Non-pigmented ciliary epithelial cell (primary cell): ENCODE measurements at places on chromosomes 6 and 20.
A peak's percentile ranks its signal among the peaks of the same experiment; 100 is the strongest.

DNA sequence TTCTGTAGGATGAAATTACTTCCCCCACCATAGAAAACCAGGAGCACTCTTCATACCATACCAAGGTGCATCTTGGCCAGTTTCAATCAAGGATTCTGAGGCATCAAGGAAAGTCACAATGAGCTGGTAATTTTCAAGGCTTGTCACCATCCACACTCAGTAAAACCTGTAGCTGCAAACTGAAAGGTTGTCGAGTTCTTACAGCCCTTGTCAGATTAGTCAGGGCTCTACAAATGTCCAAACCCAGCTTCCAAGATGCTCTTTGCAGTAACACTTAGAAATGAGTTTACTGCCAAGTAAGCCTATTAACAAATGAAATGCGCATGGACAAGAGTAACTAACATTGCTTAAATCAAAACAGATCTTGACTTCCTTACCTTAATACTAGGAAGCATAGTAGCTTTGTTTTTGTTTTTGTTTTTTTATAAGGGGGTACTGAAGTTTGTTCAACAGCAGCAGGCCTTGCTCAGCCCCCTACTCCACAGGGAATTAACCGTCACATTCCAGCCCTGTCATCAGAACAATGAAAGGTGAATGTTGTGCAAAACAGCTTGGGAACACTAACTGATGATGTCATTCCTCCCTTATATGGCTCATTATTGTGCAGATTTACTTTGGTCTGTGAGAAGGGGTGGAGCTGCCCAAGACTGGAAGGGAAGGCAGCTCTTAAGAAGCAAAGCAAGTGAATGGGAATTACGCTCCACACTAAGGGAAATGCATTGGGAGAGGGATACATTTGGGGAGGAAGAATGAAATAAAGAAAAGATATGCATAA lies 49.9 kb upstream of the TMEM30A start:
- no peak for DNase-seq

DNA sequence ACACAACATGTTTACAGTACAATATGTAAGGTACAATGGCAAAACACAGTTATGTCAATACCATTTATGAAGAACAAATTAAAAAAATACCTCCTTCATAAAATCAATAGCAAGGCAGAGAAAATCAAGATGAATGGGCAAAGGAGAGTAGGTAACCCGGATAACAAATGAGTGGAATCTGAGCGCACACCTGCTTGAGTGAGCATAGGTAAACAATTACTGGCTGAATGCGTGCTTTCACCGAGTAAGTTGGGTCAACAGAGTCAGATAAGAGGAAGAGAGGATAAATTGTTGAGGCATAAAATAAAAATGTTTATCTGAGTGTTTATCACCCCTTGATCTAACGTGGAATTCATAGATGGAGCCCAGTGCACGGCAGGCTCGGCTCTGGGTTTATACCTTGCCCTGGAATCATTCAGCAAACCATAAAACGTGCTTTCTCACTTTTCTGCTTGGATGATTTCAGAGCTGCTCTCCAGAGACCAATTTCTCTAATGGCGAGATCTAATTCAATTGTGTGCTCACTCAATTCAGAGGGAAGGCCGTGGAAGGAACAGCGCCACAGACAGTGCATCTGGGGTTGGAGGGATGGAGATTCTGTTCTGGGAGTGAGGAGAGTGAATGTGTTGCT lies 224.8 kb upstream of the MAP3K7 start:
- DNase-seq = no peak

DNA sequence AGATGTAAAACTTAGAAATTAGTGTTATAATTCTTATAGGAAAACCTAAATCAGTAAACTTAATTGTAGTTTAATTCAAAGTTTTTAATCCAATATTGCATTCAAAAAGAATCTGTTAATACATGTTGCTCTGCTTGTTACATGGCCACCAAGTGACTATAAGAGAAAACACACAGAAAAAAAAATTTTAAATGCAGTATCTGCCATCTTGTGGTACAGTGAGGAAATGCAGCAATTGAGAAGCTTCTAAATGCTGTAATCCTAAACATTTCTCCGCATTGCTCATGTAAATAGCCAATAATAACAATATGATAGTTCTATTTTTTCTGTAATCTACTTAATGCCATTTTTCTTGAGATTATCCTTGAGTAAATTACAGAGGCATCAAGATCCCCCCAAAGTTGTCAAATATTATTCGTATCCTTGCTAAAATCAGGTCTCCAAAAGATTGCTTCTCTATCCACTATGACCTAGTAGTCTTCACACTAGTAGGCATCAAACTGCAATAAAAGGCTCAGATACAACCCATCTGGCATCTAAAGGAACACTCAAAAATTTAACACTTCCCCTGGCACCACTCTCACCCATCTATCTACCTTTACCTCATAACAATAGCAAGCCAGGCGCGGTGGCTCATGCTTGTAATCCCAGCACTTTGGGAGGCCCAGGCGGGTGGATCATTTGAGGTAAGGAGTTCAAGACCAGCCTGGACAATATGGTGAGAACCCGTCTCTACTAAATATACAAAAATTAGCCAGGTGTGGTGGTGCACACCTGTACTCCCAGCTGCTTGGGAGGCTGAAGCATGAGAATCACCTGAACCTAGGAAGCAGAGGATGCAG lies 34.6 kb downstream of the HDAC2 start:
- DNase-seq = peak; percentile 32

DNA sequence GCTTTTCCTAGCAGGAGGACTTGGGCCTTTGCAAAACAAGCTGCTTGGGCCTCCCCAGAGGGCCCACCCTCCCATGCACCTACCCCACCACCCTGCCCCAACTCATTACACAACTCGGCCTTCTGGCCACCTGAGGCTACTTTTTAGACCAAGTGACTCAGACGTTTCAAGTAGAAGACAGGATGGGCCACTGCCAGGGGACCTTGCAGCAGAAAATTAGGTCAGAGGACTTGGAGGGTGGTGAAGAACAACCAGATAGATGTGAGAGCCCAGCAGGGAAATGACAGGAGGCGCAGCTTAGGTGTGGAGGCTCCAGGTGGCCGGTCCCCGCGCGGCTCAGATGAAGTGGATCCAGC lies 1.4 kb downstream of the PPP1R3D start:
- DNase-seq = no peak

GRCh38 chr6:36355819-36356218 lies 19.1 kb upstream of the BNIP5 start:
- DNase-seq = no peak

GRCh38 chr6:27213544-27214125 lies 33.9 kb upstream of the PRSS16 start:
- no peak for DNase-seq

DNA sequence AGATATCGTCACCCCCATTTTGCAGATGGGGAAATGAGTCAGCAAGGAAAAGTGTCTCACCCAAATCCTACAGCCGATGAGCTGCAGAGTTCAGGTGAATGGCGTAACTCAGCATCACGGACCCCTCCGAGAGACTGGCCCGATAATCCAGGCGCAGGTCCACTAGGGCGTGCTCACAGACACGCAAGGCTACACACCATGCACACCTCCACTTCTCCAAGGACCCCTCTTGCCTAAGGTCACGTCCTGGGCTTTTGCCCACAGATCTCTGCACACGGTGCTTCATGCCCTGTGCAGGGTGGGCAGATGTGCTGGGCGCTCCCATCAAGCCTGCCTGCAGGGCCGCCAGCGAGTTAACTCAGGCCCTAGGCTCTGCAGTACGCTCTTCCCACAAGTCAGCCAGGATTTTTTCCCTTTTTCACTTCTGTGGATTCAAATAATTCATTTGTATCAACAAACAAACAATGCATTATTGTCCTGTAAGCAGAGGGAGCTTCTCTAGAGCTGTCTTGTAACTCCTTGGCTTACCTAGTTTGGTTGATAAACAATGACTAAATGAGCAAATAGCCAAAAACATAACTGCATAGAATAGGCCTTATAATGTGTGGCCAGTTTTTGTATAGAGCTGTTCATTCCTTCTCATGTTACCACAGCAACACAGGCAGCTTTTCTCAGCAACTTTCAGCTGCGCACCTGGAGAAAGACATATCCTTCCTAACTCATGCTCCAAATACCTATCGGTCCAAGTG lies 139.1 kb downstream of the AGPAT4 start:
- no peak for DNase-seq

DNA sequence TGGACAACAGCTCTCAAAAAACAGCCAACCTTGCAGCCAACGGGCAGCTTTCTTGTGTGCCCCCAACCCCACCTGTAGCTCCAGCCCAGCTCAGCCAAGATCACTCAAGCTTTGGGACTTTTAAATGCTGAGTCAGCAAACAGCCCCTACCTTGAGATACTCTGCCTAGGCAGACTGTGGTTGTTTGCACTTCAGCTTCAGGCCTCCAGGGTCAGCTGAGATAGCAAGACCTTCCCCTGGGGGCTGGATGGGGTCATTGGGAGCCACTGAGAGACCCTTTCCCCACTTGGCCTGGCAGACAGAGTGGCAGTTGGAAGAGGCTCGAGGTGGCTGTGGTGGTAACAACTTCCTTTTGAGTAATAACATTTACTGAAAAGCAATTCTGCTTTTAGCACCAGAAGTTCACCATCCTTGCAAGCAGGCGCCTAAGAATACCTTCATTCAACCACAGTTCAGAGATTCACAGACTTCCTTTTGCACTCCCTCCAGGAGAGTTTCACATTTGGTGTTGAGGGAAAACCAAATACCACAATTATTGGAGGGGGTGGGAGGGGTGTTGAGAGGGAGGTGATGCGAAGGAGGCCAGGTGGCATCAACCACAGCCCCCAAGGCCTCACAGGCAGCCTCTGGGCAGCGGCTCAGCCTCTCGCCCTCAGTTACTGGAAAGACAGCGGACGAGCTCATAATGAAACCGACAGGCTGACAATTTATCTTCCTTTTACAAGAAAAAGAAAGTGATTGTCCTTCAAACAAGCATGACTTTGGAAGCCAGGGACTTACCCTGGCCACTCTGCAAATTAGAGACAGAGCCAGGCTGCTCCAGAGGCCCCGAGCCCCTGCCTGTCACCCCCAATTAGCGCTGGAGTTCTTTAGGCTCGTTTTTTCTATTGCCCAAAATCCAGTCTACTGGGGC lies 148.1 kb downstream of the CEBPB start:
- no peak for DNase-seq

DNA sequence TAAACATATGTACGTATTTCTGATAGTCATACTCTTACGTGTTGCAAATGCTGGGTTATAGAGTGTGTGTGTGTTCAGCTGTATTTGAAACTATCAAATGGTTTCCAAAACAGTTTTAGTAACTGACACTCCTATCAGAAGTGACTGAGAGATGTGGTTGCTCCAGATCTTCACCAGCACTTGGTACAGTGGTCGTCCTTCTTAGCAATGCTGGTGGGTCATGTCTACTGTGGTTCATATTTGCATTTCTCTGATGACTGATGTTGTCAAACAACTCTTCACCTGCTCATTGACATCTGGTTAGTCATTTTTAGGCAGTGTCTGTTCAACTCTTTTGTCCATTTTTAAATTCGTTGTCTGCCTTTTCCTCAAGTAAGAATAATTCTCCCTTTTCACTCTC lies 259.3 kb downstream of the KIF16B start:
- no peak for DNase-seq

GRCh38 chr6:169807229-169807628 lies 55.8 kb downstream of the ERMARD start:
- DNase-seq = no peak

DNA sequence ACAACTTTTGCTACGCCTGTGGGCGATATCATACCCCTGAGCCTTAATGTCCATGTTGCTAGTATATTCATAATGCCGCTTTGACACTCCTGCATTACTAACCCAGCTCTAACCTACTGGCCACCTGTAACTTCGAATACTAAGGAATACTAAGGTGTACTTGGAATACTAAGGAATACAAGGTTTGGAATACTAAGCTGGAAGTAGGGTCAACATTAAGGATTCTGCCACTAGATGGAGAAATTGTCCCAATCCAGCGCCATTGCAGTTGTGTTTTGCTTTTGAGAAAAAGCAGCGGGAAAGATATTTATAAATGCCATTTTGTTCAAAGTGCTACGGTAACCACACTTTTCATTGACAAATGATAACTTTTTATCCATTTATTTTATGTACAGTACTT lies 10.7 kb downstream of the TBXT start:
- no peak for DNase-seq

- DNase-seq = no peak
Observed at GRCh38 chr6:161272635-161273273, 1.1 kb downstream of the AGPAT4 start.

DNA sequence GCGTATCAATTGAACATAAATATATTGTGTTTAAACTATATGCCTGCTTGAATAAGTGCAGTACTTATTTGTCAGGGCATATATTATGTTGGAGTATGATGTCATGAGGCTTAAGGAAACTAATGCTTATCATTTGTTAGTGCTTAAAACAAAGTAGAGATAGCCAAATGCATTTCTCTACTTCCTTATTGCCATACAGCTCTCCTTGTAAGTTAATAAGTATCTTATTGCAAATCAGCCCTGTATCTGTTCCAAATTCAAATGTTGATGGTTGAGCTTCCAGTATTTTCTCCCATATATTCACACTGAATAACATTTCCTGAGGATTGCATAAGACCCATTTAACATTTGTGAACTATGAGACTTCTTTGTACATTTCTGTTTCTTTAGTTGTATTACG lies 57.8 kb downstream of the CARMIL1 start:
- DNase-seq = no peak

- no peak for DNase-seq
Observed at GRCh38 chr20:10595266-10595665, 78.5 kb downstream of the JAG1 start.

DNA sequence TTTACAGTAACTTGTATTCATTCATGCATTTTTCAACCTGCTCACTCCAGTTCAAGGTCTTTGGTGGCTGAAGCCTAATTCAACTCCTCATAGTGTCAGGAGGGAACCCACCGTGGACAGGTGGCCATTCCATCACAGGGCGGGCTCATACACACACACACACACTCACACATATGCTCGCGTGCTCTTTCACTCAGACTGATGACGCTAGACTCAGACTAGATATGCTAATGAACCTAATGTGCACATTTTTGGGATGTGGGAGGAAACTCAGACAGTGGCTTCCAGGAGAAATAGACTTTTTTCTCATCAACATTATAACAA lies 56.7 kb downstream of the TRIM27 start:
- no peak for DNase-seq

DNA sequence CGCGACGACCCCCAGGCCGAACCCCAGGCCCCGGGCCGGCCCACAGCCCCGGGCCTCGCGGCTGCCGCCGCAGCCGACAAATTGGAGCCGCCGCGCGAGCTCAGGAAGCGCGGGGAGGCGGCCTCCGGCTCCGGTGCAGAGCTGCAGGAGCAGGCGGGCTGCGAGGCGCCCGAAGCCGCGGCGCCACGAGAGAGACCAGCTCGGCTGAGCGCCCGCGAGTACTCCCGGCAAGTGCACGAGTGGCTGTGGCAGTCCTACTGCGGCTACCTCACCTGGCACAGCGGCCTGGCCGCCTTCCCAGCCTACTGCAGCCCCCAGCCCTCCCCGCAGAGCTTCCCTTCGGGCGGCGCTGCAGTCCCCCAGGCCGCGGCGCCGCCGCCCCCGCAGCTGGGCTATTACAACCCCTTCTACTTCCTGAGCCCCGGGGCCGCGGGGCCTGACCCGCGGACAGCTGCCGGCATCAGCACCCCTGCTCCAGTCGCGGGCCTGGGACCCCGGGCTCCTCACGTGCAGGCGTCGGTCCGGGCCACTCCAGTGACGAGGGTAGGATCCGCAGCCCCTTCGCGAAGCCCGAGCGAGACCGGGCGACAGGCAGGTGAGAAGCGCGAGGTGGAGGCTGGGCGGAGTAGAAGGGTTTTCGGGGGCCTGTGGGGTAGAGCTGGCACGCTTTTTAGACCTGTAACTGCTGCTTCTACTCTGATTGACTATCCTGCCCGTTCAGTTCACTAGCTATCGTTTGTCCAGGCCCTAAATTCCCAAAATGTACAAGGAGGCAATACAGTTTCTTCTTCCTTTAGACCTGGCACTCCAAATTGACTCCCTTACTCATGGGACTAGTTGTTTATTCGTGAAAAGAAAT lies 654 bp downstream of the FAM8A1 start:
- no peak for DNase-seq
